ENCODE measurements at places on chromosomes 13 and 19.
A peak's percentile ranks its signal among the peaks of the same experiment; 100 is the strongest.

DNA sequence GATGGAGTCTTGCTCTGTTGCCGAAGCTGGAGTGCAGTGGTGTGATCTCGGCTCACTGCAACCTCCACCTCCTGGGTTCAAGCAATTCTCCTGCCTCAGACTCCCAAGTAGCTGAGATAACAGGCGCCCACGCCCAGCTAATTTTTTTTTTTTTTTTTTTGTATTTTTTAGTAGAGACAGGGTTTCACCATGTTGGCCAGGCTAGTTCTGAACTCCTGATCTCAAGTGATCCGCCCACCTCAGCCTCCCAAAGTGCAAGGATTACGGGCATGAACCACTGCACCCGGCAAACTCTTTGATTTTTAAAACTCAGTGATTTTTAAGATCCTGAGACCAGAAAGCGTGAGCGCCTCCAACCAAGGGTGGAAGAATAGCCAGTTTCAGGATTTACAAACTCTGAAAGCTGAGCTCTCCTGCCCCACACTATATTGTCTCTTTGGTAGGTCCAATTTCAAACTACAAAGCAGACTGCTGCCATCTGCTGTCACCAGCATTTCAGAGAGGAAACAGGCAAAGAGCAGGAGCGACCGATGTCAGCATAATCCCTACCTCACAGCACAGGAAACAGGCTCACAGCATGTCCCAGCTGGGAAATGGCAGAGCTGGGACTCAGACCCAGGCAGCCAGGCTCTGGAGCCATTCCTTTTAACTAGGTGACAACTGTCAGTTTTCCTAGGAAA is 9.2 kb downstream of the NOSIP start:
- no peak for DNase-seq

- no peak for DNase-seq
Observed at GRCh38 chr13:92436924-92437323, 789.7 kb upstream of the GPC6 start.

DNA sequence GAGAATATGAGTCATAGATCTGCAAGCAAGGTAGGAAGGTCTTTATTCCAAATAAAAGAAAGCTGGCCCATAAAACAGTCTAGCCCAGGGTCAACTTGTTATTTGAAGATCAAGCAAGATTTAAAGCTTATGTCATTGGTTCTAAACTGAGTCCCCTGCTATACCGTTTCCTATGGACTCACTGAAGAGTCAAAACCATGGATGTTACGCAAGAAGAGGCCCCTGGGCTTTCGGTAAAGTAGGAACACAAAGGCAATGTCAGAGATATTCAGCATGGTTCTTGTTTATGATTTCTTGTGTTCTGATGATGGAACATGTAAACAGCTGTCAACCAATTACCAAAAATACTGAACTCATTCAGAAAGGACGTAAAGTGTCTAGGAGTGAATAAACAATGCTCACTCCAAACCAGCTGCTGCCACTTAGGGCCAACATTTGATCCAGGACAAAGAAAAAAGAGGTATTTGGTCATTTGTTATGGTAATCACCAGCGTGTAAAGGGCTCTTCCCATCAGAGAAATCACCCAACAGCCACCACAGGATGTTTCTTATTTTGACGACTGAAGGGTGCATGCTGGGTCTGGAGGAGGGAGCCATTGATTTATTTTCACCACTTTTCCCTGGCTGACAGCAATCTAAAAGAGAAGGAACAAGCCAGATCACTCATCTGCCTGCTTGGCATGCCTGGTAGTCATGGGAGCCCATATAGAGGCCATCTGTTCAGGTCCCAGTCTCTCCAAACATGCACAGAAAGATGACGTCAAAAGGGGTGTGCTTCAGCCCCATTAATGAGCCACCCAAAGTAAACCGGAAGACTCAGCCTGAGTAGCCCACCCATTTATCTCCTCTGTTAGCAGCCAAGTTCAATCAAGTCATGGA is 68.3 kb downstream of the FGF14 start:
- no peak for DNase-seq

- DNase-seq: no peak
Observed at GRCh38 chr13:42216422-42216735, 55.6 kb upstream of the AKAP11 start.

GRCh38 chr13:46173656-46174055 is 8.3 kb downstream of the LCP1 start:
- DNase-seq: no peak

- no peak for DNase-seq
Observed at GRCh38 chr13:100976993-100977392, 302.4 kb upstream of the TMTC4 start.

DNA sequence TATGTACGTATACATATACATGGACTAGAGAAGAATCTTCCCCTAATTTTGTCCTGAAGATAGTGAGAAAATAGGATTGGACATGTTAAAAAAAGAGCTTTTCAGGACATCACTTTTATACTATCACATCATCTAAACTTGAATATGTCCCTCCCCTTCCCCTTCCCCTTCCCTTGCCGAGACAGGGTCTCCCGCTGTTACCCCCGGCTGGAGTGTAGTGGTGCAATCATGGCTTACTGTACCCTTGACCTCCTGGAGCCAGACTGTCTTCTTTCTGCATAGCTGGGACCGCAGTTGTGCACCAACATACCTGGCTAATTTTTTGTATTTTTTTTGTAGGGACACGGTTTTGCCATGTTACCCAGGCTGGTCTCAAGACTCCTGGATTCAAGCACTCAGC is 6.6 kb downstream of the HNRNPM start:
- no peak for DNase-seq

DNA sequence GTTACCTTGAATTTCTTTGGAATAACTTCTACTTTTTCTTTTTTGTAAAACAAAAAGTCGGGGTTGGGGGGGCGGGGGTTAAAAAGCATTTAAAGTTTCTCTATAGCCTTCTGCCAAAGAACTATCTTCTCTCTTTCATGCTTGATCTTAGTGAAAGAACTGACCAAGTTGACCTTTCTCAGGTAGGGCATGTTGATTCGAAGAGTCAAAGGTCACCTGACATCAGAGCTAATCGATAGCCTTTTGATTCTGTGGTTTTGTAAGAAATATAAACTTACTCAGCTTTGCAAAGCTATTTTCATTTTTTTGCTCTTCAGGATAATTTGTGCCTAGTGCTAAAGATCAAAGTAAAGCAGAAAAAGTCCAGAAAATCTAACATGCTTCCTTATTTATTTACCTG is 181.5 kb downstream of the IRS2 start:
- DNase-seq: no peak

- DNase-seq: peak; percentile 12
Observed at GRCh38 chr13:68428292-68428691, 1198.2 kb upstream of the PCDH9 start.

GRCh38 chr13:36520111-36520510 is 87.8 kb downstream of the CCNA1 start:
- DNase-seq: no peak

DNA sequence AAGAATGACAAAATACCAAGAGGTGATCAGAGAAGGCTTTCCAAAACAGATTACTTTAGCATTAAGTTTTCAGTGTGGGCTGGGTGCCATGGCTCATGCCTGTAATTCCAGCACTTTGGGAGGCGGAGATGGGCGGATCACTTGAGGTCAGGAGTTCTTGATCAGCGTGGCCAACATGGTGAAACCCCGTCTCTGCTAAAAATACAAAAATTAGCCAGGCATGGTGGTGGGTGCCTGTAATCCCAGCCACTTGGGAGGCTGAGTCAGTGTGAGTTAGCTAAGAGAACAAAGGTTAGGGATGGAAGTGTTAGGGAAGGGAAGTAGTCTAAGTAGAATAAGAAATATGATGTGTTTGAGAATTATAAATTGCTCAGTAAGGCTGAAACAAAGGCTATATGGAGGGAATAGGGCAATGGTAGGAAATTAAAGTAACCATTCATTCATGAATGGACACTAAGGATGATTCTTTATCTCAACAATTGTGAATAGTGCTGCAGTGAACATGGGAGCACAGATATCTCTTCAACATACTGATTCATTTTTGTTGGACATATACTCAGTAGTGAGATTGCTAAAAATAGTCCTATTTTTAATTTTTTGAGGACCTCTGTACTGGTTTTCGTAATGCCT is 3.9 kb upstream of the RCBTB2 start:
- no peak for DNase-seq

GRCh38 chr13:77460195-77460594 is 75.3 kb upstream of the SCEL start:
- DNase-seq: no peak

DNA sequence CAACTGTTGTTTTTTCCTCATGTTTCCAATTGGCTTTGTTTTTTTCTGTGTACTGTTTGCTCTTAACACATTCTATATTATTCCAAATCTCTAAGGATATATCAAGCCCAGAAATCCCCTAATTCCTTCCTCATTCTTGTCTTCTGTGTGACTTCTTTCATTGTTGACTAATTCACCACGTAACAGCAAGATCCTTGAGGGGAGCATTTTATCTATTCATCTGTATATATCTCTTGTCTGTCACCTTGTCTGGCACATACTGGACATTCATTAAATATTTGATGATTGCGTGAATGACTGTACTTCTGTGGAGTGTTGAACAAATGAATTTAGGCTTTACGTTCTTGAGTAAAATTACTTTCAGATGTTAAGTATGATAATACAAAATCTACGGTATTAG is 44.8 kb upstream of the OLFM4 start:
- DNase-seq: no peak

DNA sequence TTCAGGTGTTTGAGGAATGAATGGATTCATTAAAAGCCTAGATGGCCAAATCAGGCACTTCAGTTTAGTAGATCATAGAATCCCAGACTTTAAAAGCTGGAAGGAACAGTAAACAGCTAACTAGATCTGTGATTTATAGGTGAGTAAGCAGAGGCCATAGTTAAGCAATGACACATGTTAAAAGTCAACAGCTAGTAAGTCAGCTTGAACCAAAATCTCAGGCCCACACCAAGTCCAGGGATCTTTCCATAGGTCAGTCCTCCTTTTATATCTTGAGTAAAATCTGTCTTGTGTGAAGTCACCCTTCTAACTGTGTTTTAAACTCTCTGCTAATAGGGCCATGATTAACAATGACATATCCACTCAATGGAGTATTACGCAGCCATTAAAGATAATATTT is 275.5 kb upstream of the SOX21 start:
- no peak for DNase-seq

GRCh38 chr13:32029684-32030083 is 1.9 kb upstream of the FRY start:
- no peak for DNase-seq

GRCh38 chr19:35856546-35857149 is at the start of gene KIRREL2:
KIRREL2 (plus strand) TSS chr19:35856911; CDS start chr19:35857120, 209 bp downstream.
- no peak for DNase-seq

DNA sequence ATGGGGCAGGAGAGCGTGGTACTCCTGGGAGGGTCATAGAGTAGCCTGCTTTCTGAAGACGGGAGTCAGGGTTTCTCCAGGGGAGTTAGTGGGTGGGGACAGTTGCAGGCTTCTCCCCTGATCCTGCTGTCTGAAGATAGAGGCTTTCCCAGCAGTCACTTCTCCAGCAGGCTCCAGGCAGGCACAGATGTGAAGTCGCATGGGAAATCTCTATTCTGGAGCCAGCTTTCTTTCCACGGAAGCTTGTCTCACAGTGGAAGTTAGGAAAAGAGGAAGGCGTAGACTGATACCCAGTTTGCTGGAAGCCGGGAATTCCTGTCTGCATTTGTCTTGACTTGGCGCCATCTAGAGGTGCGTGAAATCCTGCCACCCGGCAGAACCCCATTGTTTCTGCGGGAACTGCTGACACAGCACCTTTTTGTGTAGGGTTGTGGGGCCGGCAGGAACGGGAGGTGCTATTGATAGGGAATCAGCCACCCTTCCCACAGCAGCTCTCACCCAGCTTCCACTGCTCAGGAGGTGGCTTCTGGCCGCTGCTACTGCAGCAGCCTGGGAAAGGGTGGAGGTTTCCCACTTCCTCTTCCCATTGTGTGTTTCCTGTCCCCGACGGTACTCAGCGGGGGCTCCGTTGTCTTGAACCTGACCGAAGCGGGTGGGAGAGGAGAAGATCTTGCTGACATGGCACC is 28.5 kb upstream of the NPAS1 start:
- peak; percentile 66 for DNase-seq

DNA sequence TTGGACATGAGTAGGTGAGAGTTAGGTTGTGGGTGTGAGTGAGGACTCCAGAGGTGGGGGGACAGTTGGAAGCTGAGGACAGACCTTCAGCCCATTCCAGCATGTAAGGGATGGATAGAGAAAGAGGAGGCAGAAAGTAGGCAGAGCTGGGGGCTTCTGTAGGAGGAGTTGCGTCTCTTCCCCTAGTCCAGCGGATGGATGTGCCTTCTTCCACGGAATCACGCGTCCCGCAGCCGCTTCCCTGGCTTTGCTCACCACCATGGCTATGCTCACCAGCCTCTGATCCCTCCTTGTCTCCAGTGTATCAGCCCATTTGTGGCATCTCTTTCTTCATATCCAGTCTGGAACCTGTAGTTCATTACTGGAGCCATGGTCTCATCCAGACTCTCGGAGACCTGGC is 5.6 kb downstream of the UBAC2 start:
- DNase-seq: no peak

- no peak for DNase-seq
Observed at GRCh38 chr13:43003010-43003409, 11.0 kb upstream of the EPSTI1 start.

DNA sequence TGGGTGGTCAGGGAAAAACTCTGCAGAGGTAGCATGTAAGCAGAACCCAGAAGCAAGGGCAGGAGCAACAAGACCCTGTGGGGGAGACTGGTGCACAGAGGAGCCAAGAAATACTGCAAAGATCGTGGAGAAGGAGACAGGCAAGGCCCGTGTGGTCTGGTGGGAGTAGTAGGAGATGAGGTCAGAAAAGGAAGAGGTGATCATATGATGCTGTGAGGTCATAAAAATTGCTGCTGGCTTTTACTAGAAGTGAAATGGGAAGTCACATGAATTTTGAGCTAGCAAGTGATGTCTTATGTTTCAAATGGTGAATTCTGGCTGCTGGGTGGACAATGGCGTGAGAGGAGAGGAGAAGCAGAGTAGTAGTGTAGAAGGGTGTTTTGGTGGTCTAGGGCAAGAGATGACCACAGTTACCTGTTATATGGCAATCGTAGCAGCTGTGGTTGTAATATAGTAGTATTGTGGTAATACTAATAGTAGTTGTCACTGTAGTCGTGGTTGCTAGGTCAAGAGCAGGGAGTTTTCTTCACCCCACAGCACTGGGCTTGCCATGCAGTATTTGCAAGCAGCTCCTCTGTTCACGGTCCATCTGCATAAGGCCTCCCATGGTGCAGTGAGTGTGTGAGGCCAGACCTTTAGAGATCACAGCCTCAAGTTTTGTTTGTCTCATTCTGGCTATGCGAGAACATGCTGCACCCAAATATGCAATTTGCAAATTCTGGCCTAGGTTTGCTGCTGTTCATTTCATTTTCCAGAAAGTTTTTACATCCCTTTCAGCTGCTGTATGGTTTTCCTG is 205.0 kb downstream of the TSHZ3 start:
- DNase-seq: no peak

- DNase-seq: no peak
Observed at GRCh38 chr13:37074703-37075102, 15.2 kb upstream of the SUPT20H start.

DNA sequence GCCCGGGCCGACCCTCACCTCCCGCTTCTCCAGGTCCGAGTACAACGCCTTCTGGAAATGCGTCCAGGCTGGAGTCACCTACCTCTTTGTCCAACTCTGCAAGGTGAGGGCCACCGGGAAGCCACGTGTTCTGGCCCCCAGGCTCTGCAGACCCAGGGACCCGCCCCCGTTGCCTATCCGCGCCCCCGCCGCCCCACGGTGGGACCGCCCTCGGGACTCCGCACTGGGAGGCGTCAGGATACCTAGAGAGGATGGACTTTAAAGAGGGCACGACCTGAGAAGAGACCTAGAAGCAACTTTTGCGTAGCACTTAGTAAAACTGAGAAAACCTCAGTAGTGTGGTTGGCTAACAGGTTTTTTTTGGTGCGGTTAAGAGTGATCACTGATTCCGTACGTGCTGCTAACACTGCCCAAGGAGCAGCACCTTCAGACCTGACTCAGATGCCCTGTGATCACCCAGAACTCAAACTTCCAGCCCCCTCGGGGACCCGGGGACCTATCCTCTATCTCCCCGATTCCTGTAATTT is 492 bp downstream of the TMEM147 start:
- DNase-seq: no peak
